Left lung (tissue), 14 donors: ENCODE measurements at places on chromosomes 2 and 18. TPM values are rescaled to one million over a fixed set of nuclear protein-coding genes. Genes with fewer than 3 reads are reported as not detected.

Gene VWC2L
- not detected for polyA plus RNA-seq

Gene HSPD1
- polyA plus RNA-seq: 385 TPM

Gene BUB1
- polyA plus RNA-seq: 19.5 TPM

Gene TEKT4
- polyA plus RNA-seq: 0.43 TPM

Gene RAPGEF4
- polyA plus RNA-seq: 16.0 TPM

Gene DGUOK
- 64.5 TPM for polyA plus RNA-seq

Gene CENPA
- 13.5 TPM for polyA plus RNA-seq

Gene TP53I3
- polyA plus RNA-seq: 58.0 TPM

Gene COL4A3
- 13.3 TPM for polyA plus RNA-seq

- DNase-seq: no peak
Observed at GRCh38 chr2:178379162-178380004, 71.6 kb downstream of the PRKRA start.

DNA sequence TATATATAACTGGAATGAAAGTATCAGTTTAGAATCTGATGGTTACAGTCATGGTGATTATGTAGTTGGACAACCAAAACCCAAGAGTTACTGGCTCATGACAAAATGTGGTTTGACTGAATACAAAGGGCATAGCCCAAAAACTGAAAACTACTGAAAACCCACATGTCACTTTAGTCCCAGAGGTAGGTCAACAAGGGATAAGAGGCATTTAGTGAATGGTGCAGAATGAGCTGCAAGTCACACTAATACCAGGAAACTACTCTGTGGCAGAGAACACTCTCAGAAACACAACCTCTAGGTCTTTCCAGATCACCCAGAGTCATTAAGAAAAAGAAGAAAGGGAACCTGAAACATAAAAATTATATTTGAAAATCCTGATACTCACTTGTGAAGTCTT, 154.5 kb downstream of the AGPS start:
- no peak for DNase-seq

DNA sequence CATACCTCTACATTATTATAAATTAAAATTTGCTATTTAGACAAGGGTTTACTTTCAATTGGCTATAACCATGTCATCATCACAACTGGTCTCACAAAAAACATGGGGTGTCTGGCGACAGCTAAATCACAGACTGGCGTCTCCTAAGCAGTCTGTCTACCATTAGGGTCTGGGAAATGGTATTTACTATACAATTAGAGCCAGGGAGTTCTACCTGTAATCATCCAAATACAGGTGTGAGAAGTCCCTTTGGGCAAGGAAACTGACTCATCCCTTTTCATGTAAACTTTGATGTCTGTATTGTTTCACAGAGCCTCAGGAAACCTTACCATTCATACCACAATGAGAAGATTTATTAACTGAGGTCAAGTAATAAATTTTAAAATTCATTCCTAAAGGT, 126.7 kb downstream of the OLA1 start:
- no peak for DNase-seq

DNA sequence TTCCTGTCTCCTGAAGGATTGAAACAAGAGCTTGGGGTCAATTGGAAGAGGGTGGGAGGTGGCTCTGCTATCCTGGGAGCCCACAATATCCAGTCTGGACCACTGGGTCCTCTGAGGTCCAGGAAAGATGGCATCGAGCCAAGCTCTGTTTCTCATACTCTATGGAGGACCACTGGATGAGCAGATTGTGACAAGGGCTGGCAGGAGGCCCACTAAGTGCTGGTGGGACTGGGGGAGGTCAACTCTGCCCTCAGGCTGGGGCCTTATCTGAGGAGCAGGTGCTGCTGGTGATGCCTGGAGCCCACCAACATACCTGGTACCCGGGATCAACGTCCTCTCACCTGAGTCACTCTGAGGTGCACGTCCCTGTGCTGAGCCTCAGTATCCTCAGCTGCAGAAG, 142.4 kb downstream of the NDUFA10 start:
- no peak for DNase-seq

DNA sequence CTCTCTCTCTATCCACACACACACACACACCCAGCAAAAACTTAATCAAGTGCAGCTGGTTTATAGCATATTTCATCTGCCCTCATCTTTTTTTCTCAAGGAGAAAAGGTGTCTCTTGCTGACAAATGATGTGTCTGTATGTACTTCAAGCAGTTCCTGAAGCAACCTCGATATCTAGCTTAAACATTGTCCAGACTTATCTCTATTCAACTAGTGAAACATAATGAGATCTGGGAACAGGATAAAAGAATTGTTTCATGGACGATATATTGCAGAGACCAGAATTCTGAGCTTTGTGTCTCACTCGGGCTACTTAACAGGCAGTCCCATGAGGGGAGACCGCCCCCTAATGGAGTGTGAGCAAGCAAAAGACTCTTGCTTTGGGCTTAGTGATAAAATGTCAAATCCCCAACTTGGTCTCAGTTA, 929.2 kb upstream of the SOX11 start:
- DNase-seq: no peak

DNA sequence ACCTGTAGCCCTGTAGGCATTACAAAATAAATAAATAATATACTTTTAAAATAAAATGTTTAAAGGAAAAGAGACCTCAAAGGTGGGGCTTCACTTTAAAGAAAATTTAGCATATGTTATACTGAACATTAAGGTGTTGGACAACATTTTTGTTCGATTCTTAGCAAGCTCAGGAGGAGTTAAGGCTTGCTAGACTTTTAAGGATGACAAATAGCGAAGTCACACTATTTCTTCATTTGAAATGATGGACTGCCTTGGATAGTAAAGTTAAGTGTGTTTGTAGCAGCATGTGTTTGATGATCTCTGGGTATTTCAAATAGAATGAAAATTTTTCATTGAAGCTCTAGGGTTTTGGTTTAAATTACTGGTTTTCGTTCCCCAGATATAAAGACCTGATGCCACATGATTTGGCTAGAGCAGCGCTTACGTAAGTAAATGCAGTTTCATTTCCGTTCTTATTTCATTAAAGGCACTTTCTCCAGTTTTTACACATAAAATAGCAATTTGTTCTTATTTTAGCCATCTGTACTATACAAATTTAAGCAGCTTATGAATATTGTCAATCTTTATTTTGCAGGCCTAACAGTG, 24.9 kb downstream of the HADHB start:
- no peak for DNase-seq

DNA sequence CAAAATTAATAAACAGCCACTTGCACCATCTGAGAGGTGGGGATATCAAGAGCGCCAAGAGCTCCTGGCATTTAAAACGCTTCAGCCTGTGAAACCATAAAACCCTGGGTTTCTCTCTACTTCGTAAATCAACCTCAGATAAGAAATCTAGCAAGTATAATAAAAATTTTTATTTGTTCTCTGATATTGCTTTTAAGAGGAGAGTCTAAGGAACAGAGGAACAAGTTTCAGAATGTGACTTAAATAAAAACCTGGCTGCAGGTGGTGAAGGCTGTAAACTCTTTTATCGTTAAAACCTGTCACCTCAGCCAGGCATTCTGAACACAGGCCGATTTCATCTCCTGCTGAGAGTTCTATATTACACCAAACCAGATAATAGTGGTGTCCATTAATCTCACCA, 9.9 kb downstream of the DYTN start:
- no peak for DNase-seq

DNA sequence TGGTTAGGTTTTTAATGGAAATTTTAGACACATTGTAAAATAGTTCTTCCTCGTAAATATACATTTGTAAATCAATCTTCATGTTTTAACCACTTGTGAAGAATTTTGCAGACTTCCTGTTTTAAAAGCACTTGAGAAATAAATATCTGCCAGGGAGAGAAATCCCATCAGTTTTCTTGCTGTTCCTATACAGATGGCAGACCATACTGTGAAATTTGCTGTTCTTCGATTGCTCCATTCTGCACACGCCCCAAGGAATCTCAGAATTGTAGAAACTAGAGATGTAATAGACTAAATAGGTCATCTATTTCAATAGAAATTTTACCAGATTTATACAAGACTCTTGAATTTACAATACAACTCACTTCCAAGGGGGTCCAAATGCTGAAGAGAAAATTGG, 75.8 kb upstream of the PIK3C3 start:
- no peak for DNase-seq

GRCh38 chr2:41119489-41119888, 667.6 kb upstream of the SLC8A1 start:
- no peak for DNase-seq

DNA sequence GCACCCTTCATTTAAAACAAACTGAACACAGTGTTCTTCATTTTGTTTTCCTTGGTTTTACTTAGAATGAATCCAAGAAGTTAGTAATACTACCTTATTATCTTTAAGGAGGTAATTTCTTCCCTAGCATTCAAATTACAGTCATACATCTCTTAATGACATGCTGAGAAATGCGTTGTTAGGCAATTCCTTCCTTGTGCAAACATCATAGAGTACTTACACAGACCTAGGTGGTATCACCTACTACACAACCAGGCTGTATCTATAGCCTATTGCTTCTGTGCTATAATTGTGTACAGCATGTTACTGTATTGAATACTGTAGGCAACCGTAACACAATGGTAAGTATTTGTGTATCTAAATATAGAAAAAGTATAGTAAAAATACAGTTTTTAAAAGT, 8.4 kb upstream of the CABYR start:
- DNase-seq: no peak

DNA sequence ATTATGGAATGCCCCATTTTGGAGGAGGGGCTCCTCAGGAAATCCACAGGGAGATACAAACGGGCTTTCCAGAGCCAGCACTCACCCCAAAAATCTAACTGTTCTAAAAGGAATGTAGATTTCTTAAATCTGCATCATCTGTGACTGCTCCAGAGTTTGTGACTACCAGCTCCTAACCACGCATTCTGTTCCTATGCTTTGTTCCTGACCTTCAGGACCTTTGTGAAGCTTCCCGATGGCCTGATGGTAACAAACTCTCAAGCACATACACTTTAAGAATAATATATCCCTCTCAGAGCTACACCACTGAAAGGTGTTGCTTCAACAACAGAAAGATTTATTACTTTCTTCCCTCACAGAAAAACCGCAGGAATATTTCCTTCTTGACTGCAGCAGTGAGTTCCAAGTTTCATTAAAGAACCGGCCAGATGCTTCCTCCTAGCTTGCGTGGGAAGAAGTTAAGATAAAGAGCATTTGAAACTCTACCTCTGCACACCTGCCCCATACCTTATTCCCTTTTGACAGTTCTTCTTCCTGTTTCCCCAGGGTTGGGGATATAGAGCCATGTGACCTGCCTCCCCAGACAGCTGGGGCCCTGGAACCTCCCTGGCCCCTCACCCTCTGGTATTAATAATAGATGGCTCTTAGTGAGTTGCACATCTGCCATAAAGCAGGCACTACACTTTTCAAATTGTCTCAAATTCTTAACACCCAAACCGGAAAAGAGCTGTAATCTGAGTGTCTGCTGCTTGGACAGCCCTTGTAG, 40.2 kb upstream of the EML4 start:
- DNase-seq: no peak

DNA sequence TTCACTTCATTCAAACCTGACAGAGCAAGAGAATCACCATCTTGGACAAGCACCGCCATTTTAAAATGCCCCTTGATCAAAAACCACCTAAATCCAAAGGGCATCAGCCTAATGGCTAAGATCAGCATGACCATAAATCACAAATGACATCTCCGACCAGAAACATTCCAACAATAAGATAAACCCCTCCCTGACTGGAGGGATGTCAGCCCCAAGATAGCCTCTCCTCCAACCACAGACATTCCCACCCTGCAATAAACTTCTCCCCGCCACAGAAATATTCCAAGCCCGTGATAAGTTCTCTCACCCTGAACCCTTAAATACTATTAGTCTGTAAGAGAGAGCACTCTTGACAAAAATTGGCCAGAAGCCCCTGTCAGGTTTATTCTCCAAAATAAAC, 21.6 kb upstream of the LYPD1 start:
- DNase-seq: no peak
